T1000 (cell line): ENCODE measurements at places on chromosomes 1 and 21.

DNA sequence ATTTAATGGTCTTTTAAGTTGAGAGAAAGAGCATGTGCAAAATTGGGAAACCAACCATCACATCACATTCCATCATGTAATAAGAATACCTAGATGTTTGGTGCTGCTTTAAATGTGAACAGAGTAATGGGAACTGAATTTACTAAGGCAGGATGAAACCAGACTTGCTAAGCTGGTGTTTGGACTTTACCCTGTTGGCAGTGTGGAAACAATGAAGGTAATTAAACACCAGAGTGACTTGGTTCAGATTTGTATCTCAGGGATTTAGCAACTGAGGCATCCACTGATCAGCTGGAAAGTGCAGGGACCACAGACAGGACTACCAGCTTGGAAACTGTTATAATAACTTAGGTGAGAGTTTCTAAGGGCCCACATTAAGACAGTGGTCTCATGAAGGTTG, 263.4 kb downstream of the OLFM3 start:
- DNase-seq: no peak

DNA sequence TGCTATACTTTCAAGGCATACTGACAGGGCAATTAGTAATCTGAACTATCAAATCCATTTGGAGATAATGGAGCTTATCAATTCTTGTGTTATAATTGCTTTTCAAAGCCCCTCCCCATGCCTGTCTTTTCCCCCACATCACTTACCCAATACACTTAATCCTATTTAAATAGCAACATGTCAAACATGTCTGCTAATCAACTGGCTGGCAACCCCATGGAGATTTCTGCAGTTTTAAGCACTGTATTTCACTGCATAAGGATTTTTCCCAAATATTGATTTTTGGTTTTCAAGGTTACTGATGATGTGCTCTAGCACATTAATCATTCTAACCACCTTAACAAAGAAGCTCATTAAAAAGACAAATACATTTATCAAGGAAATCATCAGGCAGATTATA, 800.3 kb downstream of the PLA2G4A start:
- DNase-seq: no peak

- no peak for DNase-seq
Observed at GRCh38 chr1:240571782-240572181, 40.2 kb downstream of the GREM2 start.

- DNase-seq: no peak
Observed at GRCh38 chr1:243657793-243658192, 192.2 kb downstream of the AKT3 start.

DNA sequence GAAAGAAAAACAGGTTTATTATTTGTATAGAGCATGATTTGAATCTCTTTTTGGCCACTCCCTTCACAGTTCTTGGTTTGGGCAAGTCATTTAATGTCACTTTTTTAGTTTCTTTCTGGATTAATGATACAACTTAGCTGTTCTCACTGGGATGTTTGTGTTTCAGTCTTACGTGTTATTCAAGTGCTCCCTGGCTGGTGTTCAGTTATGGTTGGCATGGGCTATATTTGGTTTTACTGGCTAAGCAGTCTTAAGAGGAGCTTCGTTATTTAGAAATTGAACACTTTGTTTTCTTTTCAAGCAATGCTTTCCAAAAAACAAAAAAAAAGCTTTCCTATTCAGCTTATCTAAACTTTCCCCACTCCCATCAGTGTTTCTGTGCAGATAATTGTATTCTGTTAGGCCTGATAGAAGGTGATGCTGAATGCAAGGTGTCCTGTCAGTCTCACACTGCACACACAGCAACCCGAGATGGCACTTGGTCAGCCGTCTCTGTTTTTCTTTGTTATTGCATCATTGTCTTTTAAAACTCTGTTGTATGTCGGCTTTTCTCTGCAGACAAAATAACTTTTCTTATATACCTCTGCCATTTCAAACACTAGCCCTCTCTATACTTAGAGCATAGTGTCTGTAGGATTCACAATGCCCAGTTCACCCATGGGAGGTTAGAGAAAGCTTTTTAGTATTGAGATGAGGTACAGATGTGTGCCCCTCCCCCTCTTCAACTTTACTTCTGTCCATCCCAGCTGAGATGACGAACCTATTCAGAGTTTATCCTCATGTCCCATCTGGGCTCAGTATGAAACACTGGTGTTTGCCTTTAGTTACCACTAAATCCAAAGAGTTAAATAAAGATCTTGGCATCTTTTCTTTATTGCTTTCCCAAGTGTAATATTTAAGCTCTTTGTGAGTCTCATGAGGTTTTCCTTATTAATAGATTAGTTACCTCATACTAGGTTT, 80.2 kb downstream of the VPS13D start:
- DNase-seq: no peak

DNA sequence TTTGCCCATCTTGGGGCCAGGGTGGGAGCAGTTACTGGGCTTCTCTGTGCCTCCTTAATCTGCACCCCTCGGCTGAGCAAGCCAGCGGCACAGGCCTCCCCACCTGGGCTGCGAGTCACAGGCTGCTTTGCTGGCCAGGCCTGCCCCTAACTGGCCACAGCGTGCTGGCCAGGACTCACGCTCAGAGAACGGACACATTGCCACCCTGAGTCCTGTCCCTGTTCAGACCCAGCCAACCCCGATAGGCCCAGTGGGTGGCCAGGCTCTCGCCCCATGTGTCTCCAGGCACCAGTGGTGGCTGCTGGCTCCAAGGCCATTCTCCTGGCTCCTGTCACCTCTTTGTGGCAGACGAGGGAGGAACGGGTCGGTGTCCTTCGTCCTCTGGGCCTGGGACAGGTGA, 61.3 kb downstream of the MORN1 start:
- no peak for DNase-seq

GRCh38 chr21:41753006-41753898, 13.6 kb downstream of the RIPK4 start:
- no peak for DNase-seq

GRCh38 chr1:58437623-58438022, 108.9 kb downstream of the OMA1 start:
- DNase-seq: no peak

DNA sequence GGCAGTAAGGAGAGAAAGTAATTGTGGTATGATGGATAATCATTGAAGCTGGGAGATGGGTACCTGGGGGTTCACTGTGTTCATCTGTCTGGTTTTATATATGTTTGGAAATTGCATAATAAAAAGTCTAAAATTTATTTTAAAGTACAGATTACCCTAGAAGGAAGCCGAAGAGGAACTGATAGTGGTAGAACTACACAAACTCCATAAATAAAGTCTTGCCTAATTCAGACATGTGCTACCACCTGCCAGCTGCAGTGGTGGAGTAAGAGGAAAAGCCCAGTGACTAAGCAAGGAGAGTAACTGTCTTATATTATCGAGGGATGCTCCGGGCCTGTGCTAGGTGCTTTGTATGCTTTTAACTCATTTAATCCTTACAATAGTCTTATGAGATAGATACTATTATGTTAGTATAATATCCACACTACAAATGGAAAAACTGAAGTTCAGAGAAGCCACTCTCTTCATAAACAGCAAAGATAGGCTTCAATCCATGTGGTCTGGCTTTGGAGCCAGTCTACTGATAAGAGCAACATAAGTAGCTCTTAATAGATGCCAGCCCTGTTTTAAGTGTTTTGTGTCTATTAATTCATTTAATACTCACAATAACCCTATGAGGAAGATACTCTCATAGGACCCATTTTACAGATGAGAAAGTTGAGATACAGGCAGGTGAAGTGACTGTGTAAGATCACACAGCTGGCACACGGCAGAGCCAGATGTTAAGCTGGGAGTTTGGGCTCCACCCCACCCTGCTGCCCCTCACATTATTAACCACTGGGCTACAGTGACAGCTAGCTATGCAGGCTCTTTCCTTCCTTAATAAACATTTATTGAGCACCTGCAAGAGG, 56.8 kb upstream of the HNRNPU start:
- DNase-seq: no peak

DNA sequence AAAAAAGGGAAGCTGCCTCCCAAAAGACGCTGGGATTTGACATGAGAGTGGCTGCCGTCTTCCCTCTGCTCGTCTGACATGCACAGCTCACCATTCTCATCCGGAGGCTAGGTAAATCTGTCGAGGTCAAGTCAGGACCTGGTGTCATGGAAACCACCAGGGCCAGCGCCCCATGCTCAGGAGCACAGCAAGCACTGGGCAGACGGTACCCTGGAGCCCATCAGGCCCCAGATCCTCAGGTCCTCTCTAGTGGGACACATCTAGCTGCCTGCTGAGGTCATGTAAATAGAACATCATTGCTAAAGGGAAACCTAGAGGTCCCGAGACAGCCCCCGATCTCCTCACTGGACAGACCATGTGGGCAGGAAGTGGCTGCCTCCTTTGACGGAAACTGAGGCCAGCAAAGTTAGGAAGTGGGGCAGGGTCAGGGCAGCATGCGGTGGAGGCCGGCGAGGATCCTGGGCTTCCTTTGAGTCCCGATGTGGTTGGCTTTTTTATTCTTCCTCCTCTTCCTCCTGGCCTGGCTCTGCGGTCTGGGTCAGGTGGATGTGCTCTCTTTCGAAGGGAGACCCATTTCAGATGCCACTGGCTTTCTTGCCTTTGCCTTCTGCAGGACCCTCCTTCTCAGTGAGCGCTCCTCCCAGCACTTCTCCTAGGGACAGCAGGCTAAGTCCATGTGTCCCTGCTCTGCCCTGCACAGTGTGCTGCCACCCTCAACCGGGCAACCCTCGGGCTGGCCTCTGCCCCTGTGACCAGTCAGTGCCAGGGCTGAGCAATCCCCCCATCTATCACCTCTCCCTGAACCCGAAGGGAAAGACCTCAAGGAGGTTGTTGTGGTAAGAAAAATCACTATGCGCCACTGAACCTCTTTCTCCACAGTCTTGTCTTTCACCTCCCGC, 5.9 kb downstream of the AGT start:
- no peak for DNase-seq

DNA sequence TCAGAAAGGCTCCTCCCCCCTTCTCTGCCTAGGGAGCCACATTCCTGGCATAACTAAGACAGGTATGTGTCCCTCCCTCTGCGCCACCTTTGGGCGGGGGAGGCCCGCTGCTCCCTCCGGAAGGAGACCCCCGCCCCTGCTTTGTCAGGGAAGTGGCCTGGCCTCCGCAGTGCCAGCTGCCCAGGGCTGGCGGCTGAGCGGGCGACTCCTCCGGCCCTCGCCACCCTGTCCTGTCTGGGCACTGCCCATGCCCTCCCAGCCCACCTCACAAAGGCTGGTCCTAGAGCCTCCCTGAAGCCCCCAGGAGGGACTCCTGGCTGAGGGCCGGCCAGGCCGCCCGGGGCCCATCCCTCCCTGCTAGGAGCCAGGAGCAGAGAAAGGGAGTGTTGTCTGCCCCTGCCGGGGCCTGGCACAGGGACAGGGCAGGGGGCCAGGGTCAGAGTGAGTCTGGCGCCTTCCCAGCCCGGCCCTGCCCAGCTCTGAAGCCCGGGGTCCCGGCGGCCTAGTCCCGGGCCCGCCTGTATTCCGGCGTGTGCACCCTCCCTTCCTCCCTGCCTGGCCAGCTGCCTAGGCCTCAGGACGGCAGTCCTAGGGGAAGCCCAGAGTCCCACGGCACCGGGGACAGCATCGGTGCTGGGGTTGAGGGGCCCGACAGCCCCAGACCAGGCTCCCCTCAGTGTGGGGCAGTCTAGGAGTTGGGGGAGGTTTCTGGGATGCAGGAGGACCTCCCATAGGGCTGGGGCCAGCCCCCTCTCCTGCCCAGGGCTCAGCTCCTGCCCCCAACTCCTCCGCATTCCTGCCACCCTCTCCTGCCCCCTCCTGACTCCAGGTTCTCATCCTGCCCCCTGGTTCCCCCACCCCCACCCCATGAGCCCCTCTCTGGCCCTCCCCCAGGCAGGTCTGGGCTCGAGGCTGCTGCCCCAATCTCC, 5.1 kb downstream of the AGRN start:
- no peak for DNase-seq

DNA sequence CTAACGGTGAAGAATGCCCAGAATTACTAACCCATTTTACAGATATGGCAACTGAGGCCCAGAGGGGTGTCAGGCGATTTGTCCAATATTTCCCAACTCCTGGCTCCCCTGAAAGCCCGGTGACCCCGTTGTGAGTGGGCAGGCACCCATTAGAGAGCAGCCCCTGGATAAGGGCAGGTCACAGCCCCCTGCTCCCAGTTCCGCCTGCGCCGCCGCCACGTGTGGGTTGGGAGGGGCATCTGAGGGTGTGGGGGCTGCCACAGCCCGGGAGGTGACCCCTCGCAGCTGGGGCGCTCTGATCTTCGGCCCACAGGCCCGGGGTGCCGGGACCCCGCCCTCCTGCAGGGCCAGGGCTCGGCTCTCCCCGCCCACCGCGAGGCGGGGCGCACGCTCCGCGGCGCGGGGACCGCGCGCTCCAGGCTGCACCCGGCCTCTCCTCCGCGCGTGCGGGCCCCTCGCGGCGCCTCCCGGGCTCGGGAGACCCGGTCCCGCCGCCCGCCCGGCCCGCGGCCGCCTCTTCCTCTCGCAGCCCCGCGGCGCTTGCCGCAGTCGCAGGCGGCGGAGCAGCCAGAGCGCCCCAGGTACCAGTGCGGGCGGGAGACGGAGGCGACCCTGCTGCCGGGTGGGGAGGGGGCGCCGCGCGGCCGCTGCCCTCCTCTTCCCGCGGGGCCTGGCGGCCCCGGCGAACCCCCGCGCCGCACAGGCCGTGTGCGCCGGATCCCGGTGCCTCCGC, at the start of gene HTR6:
TSS of gene HTR6 (plus strand) at position 423 of the 733 bp plus-strand sequence. CDS start 879 bp downstream, outside the sequence.
- no peak for DNase-seq

DNA sequence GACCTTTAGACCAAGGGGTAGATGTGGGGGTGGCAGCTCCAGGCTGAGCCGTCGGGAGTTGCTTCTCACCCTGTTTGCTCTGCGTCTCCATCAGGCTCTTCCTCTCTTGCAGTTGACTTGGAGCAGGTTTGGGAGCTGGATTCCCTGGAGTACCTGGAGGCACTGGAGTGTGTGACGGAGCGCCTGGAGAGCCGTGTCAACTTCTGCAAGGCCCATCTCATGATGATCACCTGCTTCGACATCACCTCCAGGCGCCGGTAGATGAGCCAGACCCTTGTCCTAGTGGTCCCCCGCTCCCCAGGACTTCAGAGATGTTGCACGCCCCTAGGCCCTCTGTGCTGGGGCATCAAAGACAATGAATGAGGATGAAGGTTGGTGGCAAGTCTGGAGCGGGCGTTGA, 547.6 kb downstream of the KIF26B start:
- no peak for DNase-seq

DNA sequence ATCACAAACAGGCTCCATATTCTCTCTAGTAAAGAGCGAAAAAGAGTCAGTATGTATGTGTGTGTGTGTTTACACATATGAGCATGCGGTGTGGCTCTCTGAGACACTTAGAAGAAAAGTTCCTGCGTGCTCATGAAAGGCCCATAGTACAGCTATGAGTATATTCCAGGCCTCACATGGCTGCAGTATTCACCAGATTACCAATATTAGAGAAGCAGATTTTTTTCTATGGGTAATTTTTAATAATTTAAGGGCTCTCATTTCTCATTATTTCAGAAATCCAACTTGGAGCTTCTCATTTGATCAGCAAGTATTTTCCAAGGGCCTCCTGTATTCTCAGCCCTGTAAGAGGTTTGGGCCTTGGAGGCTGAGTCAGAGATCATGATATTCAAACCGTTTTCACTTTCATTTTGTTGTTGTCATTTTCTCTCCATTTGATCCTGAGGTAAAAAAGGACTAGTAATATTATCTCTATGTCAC, 232.9 kb upstream of the SGIP1 start:
- DNase-seq: no peak

- DNase-seq: peak; percentile 14
Observed at GRCh38 chr1:199463521-199464127, 563.9 kb upstream of the NR5A2 start.

- DNase-seq: no peak
Observed at GRCh38 chr21:28387220-28387619, 605.5 kb downstream of the LTN1 start.

- no peak for DNase-seq
Observed at GRCh38 chr1:75342786-75343185, 208.6 kb downstream of the LHX8 start.
